Hair follicular keratinocyte (primary cell): ENCODE measurements at places on chromosomes 7 and 10. TPM values are rescaled to one million over a fixed set of nuclear protein-coding genes. Genes with fewer than 3 reads are reported as not detected.

Gene NPSR1
- total RNA-seq: not detected in 2 replicates

Gene MPP7
- total RNA-seq: 3.8 TPM in 2 replicates

Gene PDZD7
- 0.23 and 0.94 TPM in 2 replicates for total RNA-seq

Gene EMX2
- 1.2 and 2.3 TPM in 2 replicates for total RNA-seq

Gene MRLN
- not detected in 2 replicates for total RNA-seq

Gene ACTR3C
- 2.0 and 2.8 TPM in 2 replicates for total RNA-seq

Gene TASOR2
- total RNA-seq: 38.3 and 52.9 TPM in 2 replicates

Gene SLC4A2
- 31.7 and 54.8 TPM in 2 replicates for total RNA-seq

Gene MYL10
- not detected in 2 replicates for total RNA-seq

Gene NODAL
- total RNA-seq: 0.23 and 0.38 TPM in 2 replicates

Gene WNT8B
- not detected in 2 replicates for total RNA-seq

Gene IDI2
- total RNA-seq: not detected in 2 replicates

Gene AKR1D1
- total RNA-seq: not detected in 2 replicates

Gene CDK6
- 69.2 and 96.3 TPM in 2 replicates for total RNA-seq

Gene ACBD7
- total RNA-seq: 0.23 TPM in 1 of 2 replicates, not detected in the other

Gene ERVW-1
- total RNA-seq: not detected in 2 replicates

Gene ANKRD61
- not detected in 2 replicates for total RNA-seq

Gene NPC1L1
- not detected in 2 replicates for total RNA-seq

Gene IKZF1
- total RNA-seq: not detected in 2 replicates

Gene STEAP2
- 5.1 and 8.7 TPM in 2 replicates for total RNA-seq

Gene FOXL3
- total RNA-seq: not detected in 2 replicates

Gene ZNF488
- total RNA-seq: 0.39 and 1.3 TPM in 2 replicates

Gene TLX1
- total RNA-seq: not detected in 2 replicates

Gene ANKRD22
- 0.31 and 0.42 TPM in 2 replicates for total RNA-seq

Gene OLAH
- total RNA-seq: 0.42 and 0.55 TPM in 2 replicates

Gene NUTM2A
- 0.86 and 1.0 TPM in 2 replicates for total RNA-seq

Gene NKX1-2
- total RNA-seq: 1.7 and 2.6 TPM in 2 replicates

Gene EN2
- total RNA-seq: not detected in 2 replicates

Gene TCAF2
- 0.16 and 0.72 TPM in 2 replicates for total RNA-seq

Gene ZNF679
- not detected in 2 replicates for total RNA-seq

Gene CRHR2
- not detected in 2 replicates for total RNA-seq

Gene AKR1C4
- total RNA-seq: not detected in 2 replicates

Gene ENTPD1
- not detected in 2 replicates for total RNA-seq

Gene ELOVL3
- 0.23 and 0.27 TPM in 2 replicates for total RNA-seq
